ENCODE measurements at places on chromosomes 1 and 21.
A peak's percentile ranks its signal among the peaks of the same experiment; 100 is the strongest.

GRCh38 chr1:202245391-202245790 is 51.8 kb downstream of the LGR6 start:
- no peak for DNase-seq

- DNase-seq = no peak
Observed at GRCh38 chr1:198264282-198264681, 107.5 kb downstream of the NEK7 start.

- DNase-seq = no peak
Observed at GRCh38 chr21:16794950-16795349, 717.9 kb upstream of the CXADR start.

GRCh38 chr1:107936498-107937481 is 28.2 kb downstream of the VAV3 start:
- DNase-seq = peak; percentile 94
